HT1080 (cell line): ENCODE measurements at places on chromosomes 5 and 9.
A peak's percentile ranks its signal among the peaks of the same experiment; 100 is the strongest.

GRCh38 chr9:91395106-91395552 lies 28.5 kb downstream of the NFIL3 start:
- DNase-seq, result peak; percentile 36

GRCh38 chr9:108815156-108815555 lies 40.6 kb downstream of the ACTL7B start:
- no peak for DNase-seq

- DNase-seq, result peak; percentile 6
Observed at GRCh38 chr9:34929506-34930102, 28.5 kb upstream of the PHF24 start.

DNA sequence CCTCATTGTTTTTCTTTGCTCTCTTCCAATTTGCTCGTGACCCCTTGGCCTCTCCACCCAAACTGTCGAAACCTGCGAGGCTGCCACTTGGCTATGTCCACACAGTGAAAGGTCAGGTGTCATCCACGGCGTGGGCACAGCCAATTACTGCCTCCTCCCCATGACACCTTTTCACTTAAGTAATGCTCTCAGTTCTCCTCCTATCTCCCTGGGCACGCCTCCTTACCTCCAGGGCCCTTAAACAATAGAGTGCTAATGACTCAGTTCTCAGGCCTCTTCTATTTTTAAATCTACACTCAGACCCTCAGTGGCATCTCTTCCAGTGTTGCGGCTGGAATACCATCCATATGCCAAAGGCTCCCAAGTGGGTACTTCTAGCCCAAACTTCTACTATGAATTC lies 256.8 kb downstream of the ROR2 start:
- DNase-seq, result no peak

DNA sequence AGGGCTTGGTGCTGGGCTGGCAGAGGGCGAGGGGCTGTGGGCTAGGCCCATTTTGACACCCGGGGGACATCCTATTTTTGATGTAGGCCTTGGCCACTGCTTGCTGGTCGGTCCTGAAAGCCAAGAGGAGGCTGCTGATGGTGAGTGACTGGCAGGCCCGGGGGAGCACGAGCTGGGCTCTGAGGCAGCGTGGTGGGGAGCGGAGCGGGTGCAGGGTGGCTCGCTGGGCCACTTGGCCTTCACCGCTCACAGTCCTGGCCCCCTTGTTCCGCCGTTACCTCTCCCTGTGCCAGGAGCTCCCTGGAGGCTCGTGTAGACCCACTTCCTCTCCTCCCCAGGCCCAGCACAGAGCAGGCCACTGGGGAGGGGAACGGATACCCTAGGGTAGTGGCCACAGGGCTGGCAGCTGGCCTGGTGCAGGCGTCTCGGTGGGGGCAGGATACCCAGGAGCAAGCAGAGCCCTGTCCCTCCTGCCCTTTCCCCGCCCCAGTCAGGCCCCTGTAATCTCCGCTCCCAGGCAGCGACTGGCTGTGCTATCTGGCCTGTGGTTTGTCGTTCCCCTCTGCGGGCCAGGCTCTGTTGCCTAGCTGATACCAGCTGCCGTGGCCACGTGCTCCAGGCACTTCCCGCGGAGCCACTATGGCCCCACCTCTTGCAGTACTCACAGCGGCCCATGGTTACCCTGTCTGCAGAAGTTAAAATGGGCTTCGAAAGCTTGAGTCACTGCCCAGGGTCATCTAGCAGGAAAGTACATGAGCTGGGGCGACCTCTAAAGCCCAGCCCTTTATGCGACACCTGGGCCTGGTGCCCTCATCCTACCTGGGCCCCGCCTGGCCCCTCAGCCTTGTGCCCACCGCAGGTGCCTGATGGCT lies 11.7 kb upstream of the DOLPP1 start:
- no peak for DNase-seq

DNA sequence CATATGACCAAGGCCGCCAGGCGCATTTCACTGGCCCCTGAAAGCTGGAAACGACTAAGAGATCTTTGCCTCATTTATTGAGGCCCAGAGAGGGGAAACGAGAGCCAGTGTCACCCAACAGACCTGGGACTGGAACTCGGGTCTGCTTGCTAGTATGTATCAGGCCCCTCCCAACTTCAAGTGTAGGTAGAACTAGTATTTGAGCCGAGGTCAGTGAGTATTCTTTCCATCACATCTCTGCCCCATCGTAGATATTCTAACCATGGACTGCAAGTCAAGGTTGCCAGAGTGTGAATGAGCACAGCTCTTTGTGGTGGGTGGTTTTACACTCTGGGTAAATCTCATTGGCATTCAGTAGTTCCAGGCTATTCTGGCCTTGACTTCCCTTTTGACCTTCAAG lies 42.2 kb downstream of the GPR107 start:
- DNase-seq, result no peak
